ENCODE measurements at places on chromosomes 13 and 19. TPM values are rescaled to one million over a fixed set of nuclear protein-coding genes. Genes with fewer than 3 reads are reported as not detected.
A peak's percentile ranks its signal among the peaks of the same experiment; 100 is the strongest.

DNA sequence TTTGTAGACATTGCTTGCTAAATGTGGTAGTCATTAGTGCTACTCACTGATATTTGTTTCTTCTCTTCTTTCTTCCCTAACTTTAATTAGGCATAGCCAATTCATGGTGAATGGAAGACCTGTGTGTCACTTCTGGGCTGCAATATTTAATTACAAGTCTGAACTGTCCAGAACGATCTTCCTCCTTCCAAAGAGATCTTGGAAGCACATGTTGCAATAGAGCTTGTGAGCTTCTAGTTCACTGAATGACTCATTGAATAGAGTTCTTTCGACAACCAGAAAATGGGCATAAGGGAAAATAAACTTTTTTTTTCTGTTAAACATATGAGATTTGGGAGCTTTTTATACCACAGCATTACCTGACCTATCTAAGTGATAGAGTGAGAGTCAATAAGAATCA, 1264.6 kb downstream of the PCDH9 start:
- no peak for DNase-seq

- no peak for DNase-seq
Observed at GRCh38 chr13:38350114-38350617, 515 bp downstream of the UFM1 start.

- no peak for DNase-seq
Observed at GRCh38 chr13:83883061-83883523, 818 bp upstream of the SLITRK1 start.

- no peak for DNase-seq
Observed at GRCh38 chr19:3452171-3452941, 28.0 kb downstream of the SMIM24 start.

GRCh38 chr13:44932171-44932849, 57.0 kb downstream of the NUFIP1 start:
- DNase-seq: no peak

DNA sequence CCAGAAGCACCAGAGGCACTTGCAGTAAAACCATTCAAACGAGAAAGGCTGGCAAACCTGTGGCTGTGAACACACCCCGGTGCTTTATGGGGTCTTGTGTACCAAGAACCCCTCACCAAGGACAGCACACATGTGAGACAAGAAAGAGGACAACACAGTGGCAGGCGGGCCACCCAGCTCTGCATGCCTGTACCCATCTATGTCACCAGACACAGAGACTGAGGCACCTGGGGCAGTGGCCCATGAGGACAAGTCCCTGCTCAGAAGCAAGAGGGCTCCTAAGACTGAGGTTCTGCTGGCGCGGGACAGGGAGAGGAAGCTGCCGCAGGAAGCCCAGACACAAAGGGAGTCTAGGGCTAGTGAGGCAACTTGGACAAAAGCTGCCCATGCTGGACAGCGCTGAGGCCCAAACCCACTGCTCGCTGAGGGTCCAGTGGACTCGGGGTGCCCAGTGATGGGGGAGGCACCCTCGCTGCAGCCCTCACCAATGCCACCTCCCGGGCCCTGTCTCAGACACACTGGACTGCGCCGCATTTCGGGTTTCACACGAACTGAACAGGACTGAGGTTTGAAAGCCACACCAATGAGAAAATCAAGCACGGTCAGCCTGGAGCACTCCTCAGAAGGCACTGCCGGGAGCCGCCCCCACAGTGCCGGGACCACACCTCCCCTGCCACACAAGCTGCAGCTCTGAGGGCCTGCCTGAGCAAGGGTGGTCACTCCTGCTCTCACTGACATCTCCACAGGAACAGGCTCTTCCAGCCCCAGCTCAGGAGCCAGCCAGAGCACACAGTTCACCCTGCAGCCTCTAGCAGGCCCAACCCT, 232.7 kb downstream of the TUBA3C start:
- no peak for DNase-seq

DNA sequence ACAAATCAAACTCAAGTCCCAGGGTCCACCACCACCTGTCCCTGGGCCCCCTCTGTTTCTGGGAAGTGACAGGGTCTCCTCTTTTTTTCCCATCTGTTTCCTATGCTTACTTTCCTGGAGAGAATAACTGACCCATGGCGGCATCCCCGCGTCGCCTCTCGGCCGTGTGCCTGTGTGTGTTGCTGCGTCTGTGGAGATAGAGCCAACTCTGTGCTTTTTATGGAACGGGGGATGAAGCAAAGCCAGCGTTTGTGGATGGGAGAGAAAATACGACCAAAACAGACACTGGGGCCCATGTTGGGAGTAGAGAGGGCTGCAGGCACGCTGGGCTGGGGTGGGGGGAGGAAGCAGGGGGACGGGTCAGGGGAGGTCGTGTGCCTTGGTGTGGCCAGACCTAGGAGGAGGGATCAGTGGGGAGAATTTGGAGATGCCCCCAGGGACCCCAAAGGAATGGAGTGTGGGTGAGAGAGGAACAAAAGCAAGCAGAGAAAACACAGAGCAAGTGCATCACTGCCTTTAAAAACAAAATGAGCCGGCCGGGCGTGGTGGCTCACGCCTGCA, 16.6 kb downstream of the PLK5 start:
- DNase-seq: no peak

- DNase-seq: no peak
Observed at GRCh38 chr13:70630247-70630646, 522.0 kb upstream of the KLHL1 start.

GRCh38 chr13:37995092-37995491, 125.5 kb upstream of the TRPC4 start:
- no peak for DNase-seq

DNA sequence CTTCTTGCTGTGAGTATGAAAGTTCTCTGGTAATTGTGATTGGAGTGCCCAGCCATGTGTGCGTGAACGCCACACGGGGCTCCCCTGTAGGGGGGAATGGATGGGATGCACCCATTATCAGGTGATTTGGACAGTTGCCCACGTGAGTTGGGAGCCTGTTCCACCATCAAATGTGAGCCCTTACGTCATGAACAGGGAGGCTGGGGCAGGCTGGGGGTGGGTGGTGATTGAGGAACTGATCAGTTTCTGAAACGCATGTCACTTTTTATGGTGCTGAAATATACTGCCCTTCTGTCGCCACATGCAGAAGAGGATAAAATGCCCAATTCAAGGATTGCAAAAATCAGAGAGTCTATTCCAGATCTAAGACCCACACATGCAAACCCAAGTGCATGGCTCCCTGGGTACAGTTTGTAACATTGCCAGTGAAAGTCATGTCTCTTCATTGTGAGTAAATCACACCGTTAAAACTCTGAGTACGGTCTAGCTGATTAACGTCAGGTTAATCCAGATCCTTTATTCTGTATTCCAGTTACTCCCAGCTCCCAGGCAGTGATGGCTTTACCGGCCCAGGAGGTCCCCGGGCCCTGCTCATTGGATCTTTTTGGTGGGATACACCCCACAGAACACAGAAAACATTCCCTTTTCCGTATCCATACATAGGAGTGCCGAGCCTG, 90.2 kb downstream of the RAB20 start:
- no peak for DNase-seq

DNA sequence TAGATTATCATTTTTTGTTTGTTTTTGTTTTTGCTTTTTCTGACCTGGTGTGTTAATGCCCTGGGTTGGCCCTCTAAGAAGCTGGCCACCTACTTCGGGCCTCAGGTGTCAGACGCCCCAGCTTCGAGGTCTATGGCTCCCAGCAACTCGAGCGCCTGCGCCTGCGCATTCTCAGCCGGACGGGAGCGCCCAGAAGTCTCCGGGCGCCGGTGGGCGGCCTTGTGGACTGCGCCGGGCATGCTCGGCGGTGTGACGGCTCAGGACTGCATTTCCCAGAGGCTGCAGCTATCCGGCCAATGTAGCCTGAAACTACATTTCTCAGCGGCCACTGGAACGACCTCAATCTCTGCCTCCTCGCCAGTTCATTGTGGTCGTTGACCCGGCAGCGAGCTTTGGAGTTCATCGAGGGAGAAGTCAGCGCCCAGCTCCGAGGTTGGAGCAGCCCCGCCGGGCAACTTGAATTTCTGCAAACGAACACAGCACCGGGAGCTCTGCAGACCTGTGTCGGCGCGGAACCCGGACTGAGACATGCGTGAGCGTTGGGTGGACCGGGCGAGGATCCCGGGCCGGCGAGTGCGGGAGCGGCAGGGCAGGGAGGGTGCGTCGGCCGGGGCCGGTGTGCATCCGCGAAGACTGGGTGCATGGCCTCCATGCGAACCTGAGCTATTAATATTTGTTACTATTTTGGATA, at the start of gene ZNF30:
ZNF30 (plus strand) TSS at position 219 of the 691 bp plus-strand sequence. CDS start 3,045 bp downstream, outside the sequence.
- peak; percentile 86 for DNase-seq

DNA sequence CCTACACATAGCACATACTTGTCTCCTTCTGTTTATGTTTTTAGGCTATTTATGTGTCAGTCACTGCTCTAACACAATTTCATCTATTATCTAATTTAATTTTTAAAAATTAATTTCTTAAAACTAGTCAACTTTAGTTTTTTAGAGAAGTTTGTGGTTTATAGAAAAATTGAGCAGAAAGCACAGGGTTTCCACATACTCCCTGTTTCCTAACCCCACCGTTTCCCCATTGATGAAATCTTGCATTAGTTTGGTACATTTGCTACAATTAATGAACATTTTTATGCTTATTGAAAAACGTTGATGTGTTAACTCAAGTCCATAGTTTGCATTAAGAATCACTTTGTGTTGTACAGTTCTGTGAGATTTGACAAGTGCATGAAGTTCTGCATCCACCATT, 53.5 kb downstream of the TNFSF13B start:
- no peak for DNase-seq

DNA sequence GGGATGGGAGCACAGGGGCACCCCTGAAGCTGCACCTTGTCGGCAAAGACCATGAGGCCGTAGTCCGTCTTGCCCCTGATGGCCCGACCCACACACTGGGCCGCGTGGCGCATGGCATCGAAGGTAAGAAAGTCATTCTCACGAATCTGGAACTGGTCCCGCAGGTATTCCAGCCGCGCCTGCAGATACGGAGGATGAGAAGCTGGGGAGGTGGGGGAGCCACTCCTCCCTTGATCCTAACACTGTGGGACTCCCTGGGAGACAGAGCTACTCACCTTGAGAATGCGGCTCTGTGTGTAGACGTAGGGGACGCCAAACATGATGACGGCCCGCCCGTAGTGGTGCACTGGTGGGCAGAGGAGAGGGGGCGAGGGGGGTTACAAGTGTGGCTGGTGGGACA, 11.9 kb downstream of the KLC3 start:
- DNase-seq: no peak

GRCh38 chr19:58368561-58369360, 6.2 kb upstream of the ZNF497 start:
- DNase-seq: no peak

- no peak for DNase-seq
Observed at GRCh38 chr19:6588508-6589345, 2.2 kb downstream of the CD70 start.

- DNase-seq: peak; percentile 34
Observed at GRCh38 chr13:73708393-73708985, 425.7 kb downstream of the KLF12 start.

DNA sequence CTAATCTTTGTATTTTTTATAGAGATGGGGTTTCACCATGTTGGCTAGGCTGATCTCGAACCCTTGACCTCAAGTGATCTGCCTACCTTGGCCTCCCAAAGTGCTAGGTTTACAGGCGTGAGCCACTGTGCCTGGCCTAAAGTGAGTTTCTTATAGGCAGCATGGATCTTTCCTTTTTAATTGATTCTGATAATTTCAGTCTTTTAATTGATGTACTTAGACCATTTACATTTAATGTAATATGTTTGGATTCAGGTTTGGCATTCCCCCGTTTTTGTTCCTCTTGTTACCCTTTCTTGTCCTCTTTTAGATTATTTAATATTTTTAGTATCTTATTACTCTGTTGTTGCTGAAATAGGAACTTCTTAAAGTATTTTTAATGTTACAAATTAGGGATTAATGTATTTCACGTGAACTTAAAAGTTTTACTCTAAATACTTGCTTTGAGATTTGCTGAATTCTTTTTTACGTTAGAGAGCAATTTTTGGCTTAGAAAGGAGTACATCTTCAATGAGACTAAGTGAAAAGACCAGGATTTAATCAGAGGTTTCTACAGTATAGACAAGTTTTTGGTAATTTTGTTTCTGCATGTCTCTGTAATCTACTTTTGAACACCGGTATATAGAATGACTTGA, 50.3 kb downstream of the URI1 start:
- DNase-seq: no peak

DNA sequence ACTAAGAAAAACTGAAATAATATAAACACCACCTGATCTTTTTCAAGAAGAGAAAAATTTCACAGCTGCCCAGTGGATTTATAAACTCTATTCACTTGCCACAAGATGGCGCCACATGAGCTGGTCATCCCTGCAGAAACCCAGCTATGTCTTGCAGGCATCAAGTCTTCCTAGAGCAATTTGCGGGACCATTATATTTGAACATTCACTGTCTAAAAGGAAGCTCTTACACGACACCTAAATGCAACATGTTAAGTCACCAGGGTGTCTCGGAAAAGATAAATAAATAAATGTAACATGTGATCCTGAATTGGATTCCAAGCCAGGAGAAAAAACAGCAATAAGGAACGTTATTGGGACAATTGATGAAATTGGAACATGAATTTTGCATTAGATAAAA, 20.3 kb upstream of the AKT2 start:
- peak; percentile 66 for DNase-seq

- DNase-seq: no peak
Observed at GRCh38 chr13:33784738-33785137, 33.2 kb upstream of the RFC3 start.

- no peak for DNase-seq
Observed at GRCh38 chr13:19643652-19644051, 10.2 kb downstream of the MPHOSPH8 start.

- no peak for DNase-seq
Observed at GRCh38 chr13:32911506-32911905, 104.7 kb upstream of the KL start.

GRCh38 chr19:1112268-1113029, 8.7 kb downstream of the GPX4 start:
- DNase-seq: no peak

DNA sequence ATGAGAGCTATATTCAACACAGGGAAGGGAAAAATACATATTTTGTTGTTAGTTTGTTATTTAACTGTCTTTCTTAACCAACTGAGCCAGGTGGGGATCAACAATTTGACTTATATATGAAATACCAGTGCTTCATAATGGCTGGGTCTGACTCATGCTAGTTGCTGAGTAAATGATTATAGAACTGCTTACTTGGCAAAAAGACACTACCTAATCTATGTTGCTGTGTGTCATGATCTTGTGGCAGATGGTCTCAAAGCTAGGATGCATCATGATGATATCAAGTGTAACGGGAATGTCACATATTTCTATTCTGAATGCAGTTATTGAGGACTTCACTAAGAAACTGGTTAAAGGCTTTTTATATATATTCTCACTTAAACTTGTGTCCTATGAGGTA, 727.4 kb upstream of the SLITRK1 start:
- no peak for DNase-seq

- DNase-seq: no peak
Observed at GRCh38 chr13:44412346-44412935, 38.8 kb downstream of the SERP2 start.

Gene GAPDHS
- polyA plus RNA-seq: not detected

Gene CGB5
- polyA plus RNA-seq: not detected

Gene DCLK1
- polyA plus RNA-seq: 10.0 TPM

Gene CD209
- 3.2 TPM for polyA plus RNA-seq

Gene LRP3
- polyA plus RNA-seq: 43.4 TPM

Gene KLK2
- not detected for polyA plus RNA-seq

Gene KLF12
- 24.7 TPM for polyA plus RNA-seq

Gene ZNF729
- polyA plus RNA-seq: 0.06 TPM

Gene URAD
- polyA plus RNA-seq: not detected

Gene ZNF556
- polyA plus RNA-seq: not detected

Gene ADGRE1
- polyA plus RNA-seq: 0.21 TPM

Gene ZNF471
- 48.0 TPM for polyA plus RNA-seq

Gene ZNF528
- 70.9 TPM for polyA plus RNA-seq

Gene UBE2L5
- polyA plus RNA-seq: 0.47 TPM

Gene KLK13
- polyA plus RNA-seq: 0.38 TPM

Gene ZNF649
- 30.6 TPM for polyA plus RNA-seq
